ENCODE measurements at places on chromosomes 4 and X.
A peak's percentile ranks its signal among the peaks of the same experiment; 100 is the strongest.

- no peak for DNase-seq
Observed at GRCh38 chr4:33369446-33369845, 2649.3 kb downstream of the PCDH7 start.

- no peak for DNase-seq
Observed at GRCh38 chr4:165418073-165418472, 39.3 kb downstream of the CPE start.

DNA sequence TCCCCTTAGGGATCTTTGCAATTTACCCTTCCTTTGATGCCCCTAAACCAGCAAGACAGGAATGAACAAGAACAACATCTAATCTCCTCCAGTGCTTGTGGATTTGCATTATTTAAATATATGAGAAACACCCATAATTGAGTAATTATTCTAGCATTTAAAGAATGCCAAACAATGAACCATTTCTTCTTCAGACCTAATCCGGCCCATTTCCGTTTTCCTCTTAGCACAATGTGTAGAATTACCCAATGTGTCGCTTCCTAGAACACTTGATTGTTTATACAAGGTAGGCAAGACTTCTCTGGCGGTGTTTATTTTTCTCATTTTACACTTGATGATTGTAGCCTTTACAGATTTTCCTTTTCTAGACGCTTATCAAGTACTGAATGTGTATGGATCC lies 43.5 kb downstream of the CLDN34 start:
- DNase-seq, result no peak

GRCh38 chr4:25012655-25013054 lies 18.1 kb downstream of the LGI2 start:
- no peak for DNase-seq

GRCh38 chr4:7324651-7325121 lies 110.0 kb downstream of the PSAPL1 start:
- no peak for DNase-seq

- DNase-seq, result no peak
Observed at GRCh38 chr4:154732669-154733068, 11.1 kb upstream of the LRAT start.

DNA sequence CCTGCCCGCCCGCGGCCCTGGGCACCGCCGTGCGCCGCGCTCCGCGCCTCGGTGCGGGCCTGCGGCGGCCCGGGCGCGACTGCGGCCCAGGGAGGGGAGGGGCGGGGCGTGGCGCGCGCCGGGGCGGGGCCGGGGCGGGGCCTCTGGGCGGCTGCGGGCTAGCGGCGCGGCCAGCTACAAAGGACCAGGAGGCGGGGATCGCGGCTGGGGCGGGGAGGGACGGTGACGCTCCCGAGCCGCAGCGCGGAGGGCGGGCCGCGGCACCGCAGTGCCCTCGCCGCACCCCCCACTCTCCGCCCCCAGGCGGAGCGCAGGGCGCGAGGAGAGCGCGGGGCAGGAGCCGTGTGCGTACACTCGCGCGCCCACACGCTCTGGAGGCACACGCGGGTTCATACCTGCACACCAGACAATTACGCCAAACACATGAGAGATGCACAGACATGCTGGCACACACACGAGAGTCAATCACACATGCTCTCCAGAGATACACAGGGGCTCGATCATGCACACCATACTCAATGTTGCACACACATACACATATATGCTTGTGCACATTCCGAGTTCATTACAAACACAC lies at the start of gene CRMP1:
TSS of gene CRMP1 (minus strand) at position 83 of the 577 bp plus-strand sequence. CDS start 117 bp downstream, outside the sequence.
- no peak for DNase-seq

GRCh38 chr4:169313732-169314131 lies 43.0 kb upstream of the SH3RF1 start:
- no peak for DNase-seq

DNA sequence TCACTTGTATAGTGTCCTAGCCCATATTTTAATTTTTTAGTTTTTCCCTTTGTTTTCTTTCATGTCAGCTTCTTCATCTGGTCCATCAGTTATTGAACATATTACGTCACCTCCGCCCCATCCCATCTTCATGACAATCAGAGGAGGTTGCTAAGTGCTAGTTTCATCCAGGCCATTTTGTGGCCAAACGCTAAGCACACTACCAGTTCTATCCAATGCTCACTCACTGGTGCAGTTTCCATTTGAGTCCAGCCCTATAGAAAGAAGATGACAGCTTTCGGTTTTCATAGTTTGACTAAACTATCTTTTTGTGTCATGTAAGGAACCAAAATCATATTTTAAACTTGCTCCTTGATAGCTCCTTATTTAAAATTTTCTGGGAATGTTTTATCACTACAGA lies 304.2 kb downstream of the TENM3 start:
- no peak for DNase-seq

DNA sequence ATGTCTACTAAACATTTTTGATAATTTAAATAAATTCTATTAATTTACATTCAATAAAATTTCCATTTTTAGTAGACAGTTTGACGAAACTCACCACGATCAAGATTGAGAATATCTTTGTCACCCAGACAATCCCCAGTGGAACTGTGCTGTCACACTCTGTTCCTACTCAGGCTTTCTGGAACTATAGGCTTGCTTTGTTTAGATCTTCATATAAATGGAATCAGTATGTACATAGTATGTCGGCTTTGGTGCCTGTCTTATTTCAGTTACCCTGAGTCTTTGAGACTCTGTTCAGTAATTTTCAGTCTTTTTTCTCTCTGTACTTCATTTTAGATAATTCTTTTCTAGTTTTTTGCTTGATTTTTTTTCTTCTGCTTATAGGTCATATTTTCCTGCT lies 163.5 kb upstream of the EMCN start:
- no peak for DNase-seq

DNA sequence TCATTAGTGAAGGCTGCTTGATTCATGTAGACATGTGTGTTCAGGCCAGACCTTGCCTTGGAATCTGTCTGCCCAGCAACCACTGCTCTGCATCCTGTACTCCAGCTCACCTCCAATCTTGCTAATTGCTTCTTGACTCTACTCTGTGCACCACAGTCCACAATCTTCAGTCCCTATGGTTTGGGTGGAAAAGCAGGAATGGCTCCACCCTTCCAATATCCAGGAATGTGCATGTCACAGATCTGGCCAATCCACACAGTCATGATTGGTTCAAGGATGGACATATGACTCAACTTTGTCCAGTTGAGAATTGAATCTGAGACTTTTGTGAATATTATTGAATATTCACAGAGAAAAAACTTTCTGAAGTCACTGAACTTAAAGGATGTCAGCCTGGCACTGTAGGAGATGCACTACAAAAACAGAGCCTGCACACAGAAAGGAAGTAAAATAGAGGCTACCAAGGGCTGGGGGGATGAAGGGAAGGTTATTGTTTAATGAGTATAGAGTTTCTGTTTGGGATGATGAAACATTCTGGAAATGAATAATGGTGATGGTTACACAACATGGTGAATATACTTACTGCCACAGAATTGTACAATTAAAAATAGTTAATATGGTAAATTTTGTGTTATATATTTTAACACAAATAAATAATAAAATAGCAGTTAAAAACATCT lies 161.3 kb upstream of the USP38 start:
- no peak for DNase-seq

DNA sequence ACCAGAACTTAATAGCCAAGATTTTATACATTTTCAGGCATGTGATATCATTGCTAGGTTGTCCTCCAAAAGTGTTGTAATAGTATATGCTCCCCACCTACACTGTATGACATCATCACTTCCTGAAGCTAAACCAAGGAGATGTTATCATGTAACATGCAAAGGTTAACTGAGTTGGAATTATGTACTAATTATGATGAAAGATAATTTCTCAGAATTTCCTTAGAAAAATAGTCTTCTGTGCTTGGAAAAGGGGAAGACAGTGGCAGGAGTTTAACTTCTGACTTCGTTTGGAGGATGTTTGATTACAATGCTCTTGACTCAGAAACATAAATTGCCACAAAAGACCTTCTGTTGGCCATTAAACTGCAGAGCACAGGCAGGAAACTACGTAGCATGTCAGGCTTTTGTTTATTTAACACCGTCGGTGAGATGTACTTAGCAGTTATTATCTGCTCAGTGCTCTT lies 83.6 kb upstream of the GUCY1A1 start:
- DNase-seq, result no peak

DNA sequence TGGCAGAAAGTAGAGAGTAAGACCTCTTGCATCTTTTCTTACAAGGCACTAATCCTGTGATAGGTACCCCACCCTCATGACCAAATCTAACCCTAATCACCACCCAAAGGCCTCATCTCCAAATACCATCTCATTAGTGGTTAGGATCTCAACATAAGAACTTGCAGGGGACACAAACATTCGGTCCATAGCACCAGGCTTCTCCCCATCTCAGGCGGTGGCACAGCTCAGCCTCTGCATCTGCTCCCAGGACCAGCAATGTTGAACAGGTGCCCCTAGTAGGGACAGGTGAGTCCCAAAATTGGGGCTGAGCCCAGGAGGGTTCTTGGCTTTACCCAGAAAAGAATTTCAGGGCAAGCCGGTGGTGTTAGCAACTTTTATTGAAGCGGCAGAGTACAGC lies 8.4 kb upstream of the MRFAP1 start:
- no peak for DNase-seq

DNA sequence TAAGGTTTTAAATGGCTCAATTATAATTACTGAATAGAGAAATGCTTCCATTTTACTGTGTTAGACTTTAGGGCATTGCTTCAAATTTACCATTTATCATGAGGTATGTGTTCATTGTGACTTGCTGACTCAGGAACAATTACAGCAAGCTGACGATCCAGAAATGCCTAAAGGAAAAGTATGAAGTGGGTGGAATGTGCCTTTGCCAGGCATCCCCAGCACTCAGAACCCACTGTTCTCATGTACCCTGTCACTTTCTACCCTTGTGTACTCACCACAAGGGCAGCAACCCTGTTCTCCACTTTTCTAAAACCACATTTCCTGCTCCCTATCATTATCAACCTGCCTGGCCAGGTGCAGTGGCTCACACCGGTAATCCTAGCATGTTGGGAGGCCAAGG lies 41.5 kb downstream of the QRFPR start:
- no peak for DNase-seq

GRCh38 chr4:87118421-87118820 lies 102.0 kb downstream of the KLHL8 start:
- DNase-seq, result no peak

DNA sequence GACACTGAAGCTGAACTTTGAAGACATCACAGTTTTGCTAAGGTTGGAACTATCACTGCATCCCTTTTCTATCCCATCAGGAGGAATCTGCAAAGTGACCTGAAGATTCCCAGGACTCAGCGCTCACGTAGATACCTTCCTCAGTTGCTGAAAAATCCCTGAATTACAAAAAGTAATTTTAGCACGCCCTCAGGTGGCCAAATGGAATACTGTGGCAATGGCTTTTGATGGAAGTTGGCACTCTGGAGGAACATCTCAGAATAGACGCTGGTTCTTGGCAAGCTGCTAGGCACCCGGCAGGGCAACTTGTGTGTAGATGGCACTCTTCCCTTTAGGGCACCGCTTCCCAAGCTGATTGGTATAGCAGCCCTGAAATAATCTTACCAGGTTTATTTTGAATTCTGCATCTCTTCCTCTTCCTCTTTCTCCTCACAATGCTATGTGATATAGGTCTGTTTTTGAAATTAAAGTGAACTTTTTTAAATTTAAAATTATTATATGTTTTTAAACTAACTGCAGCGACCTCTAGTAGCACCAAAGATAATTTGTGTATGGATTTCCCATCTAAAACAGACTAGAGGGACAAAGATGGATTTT lies 16.3 kb upstream of the ESX1 start:
- peak; percentile 29 for DNase-seq
